ENCODE measurements at places on chromosomes 6 and 20.

DNA sequence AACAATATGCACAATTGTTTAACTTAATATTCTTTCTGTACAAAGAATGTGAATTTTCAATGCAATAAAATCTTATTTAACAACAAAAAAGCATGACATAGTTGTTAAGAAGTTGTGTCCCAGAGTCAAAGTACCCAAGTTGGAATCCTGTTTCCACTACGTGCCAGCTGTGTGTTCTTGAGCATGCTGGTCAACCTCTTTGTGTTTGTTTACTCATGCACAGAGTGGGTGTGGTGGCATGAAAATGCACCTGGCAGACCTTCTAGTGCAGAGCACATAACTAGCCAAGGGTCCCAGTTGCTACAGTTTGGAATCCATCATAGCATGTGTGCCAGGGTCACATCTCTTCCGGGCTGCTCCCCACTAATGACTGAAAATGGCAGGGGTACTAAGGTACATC is 24.7 kb upstream of the MOCS1 start:
- no peak for DNase-seq

DNA sequence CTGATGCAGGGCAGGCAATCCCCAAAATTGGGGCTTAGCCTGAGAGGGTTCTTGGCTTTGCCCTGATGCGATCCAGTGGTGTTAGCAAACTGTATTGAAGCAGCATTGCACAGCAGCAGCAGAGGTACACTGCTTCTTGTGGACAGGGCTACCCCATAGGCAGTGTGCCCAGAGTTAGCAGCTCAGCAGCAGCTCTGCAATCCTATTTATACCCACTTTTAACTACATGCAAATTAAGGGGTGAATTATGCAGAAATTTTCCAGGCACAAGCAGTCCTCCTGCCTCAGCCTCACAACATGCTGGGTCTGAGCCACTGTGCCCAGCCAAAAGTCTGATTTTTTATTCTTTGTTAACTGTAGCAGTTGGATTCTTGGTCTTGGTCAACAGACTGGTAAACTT is 3.8 kb downstream of the C20orf173 start:
- DNase-seq: no peak

DNA sequence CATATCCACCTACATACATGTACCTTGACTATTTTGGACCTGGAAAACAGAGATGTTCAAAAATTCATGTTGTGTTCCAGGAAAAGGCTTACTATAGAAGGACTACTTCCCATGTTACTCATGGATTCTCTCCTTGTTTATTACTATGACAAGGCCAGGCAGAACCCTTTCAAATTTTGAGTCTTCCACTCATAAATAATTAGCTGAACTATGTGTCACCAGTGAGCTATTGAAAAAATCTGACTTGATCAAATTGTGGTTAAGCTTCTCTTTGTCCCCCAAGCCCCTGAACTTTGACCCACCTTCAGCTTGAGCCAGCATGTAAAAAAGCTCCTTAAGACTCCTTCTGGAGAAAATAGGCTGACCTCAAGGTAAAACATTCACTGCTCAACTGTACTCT is 1142.8 kb upstream of the EYS start:
- no peak for DNase-seq

GRCh38 chr6:151701911-151702562 is 105.4 kb upstream of the ESR1 start:
- DNase-seq: no peak

GRCh38 chr6:118525913-118526780 is 21.9 kb upstream of the PLN start:
- no peak for DNase-seq

DNA sequence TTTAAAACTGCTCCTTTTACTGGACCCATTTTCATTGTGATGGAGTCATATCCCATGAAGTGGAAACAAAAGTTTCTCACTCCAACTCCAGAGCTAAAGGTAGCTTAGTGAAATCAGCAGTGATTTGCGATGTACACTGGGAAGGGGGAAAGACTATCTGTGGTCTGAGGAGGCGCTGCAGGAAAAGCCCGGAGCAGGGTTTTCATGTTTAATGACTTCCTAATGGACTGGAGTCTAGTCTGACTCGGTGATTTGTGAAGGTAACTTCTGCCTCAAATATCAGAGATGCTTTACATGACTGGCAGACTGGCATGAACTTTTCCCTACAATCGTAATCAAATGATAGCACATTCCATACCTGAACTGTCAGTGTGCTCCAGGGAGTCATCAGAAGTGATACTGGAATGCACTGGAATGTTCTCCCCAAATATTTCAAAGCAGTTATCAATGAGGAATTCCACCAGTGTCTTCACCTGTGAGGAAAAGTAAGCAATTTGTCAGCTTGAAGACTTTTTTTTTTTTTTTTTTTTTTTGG is 7.0 kb downstream of the TAGAP start:
- DNase-seq: no peak

GRCh38 chr6:134303891-134304290 is 14.0 kb downstream of the SGK1 start:
- no peak for DNase-seq

- DNase-seq: no peak
Measured at GRCh38 chr6:169183233-169183632, 70.4 kb downstream of the THBS2 start.

DNA sequence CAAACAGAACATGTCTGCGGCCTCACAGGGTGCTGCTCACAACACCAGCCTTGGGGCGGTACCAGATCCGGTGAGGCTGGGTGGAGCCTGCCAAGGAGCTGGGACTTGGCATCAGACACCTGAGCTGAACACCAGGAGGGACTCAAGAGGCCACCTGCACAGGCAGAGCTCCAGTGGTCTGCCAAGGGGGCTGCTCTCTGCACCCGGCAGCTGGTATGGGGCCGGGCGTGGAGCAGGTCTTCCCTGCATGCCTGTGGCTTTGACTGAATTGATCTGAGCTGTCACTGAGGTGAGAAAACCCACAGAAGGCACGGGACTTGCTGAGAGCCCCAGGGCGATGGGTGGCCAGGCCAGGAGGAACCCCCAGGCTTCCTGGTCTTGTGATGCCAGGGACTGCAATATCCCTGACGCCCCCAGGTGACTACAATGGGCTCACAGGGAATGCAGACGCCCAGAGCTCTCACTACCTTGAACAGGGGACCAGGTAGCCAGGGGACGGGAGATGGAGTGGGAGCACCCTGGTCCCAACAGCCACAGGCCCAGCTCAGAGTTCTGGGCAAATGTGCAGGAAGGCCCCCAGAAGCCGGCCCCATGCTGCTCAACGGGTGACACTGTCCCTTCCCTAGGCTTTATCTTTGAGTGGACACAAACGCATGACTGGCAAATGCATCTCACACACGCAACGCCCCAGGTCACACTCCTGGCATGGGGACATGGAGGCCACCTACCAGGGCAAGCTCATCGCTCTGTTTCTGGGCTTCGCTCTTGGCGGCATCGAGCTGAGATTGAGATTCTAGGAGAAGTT is 48.2 kb downstream of the DSTN start:
- DNase-seq: no peak

GRCh38 chr6:158086504-158087223 is 81.4 kb downstream of the SERAC1 start:
- DNase-seq: peak; percentile 44

DNA sequence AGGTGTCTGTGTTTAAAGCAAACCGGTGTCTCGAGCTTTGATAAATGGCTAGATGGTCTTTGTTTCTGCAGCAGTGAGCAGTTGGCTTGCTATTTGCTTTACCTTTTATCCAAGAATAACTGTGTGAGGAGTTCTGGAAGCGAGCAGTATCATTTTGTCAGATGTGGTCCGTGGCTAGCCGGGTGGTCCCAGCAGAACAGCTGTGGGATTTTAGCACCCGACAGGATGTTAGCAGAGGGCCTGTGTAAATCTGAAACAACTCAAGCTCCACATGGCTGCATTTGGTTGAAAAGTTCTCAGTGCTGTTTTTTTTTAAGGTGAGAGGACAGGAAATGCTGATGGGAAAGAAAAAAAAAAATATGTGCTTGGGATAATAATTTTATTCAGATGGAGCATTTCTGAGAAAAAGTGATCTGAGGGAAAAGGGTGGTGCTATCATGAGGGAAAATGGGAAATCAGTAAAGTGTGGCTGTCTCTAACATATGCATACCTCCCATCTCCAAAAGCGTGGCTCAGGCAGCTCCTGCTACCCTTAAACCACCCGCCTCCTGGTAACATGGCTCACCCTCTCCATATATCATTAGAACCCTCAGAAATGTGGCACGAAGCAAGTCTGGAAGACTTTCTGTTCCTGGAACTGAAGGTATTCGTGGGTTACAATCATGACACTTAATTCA is 215.4 kb downstream of the TSHZ2 start:
- no peak for DNase-seq

GRCh38 chr6:44224029-44224964 is 902 bp downstream of the SLC29A1 start:
- no peak for DNase-seq

DNA sequence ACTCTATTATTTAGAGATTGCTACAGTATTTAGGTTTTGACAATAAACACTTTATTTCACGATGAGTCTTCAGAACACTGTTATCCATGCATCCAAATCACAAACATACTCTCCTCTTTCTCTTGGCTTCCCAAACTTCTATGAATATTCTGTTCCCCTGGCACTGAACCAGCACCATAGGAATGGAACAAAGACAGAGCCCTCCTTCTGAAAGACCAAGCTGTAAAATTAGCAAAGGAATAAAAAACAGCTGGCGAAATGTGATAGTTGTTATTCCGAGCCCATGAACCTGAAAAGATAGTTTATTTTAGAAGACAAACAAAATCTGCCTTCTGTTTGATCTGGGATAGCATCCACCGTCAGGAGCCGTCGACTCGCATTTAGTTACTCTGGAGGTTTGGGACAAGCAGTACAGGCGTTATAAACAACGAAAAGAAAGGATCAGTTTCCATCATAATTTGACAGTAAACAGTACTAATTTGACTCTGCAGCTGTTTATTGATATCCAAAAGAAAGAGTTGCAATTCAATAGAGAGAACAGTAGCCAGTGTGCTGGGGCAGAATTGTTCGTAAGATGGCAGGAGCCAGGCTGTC is 161.4 kb downstream of the CLIC5 start:
- no peak for DNase-seq

GRCh38 chr20:46777331-46777730 is 67.9 kb downstream of the SLC2A10 start:
- no peak for DNase-seq

GRCh38 chr20:31560746-31561598 is 44.1 kb upstream of the ID1 start:
- peak; percentile 84 for DNase-seq

DNA sequence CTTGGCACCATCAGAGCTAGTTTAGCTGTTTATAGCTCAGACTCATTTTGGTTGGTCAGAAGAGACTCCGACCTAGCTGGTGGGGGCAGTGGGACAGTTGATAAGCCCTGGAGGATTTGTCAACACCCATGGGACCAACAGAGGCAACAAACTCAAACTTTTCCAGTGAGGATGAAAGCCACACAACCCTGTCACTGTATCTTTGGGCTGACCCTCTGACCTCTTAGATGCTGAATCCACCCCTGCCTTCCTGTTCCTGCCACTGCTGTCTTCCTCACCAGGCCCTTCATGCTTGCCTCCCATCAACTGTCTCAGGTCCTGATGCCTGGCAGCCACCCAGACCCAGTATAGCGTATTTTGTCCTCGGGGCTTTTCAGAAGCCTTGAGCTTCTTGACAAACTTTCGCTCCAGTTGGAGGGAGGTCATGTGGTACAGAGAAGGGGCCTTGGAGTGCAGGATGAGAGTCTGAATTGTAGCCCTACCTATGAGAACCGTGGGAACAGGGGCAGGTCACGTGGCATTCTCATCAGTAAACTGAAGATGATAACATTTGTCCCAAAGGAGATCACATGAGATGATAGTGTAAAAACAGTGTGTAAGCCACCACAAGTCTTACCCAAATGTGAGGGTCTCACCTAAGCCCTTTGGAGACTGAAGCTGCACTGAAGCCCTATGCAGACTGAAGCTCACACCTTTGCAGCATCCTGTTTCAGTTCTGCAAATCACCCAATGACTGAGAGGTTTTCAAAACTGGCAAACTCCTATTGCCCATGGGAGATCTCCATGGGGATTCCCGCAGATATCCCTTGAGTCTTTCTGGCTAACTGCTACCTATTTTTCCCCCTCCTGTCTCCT is 72.0 kb upstream of the F13A1 start:
- no peak for DNase-seq

DNA sequence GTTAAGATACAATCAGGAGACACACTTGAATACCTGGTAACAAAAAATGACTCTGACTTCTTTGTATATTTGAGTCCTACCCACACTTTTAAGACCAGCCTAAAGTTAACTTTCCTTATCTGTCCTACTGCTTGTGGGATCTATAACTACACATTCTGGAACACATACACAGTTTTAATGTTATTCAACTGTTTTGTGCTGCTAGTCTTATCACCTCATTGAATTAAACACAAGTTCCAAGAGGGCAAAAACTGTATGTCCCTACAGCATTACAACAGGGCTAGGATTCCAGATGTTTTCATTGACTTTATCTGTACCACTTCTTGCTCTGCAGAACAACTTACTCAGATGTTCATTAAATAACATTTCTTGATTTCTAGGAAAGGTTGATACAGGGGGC is 2.8 kb downstream of the HMGN3 start:
- no peak for DNase-seq

- no peak for DNase-seq
Measured at GRCh38 chr6:125512621-125513020, 210.9 kb upstream of the HDDC2 start.

All from HFF-Myc (cell line).